ENCODE measurements at places on chromosomes 13 and 19.

- no peak for DNase-seq
Measured at GRCh38 chr13:62092949-62093348, 677.3 kb upstream of the PCDH20 start.

- no peak for DNase-seq
Measured at GRCh38 chr13:64749301-64749700, 2480.8 kb downstream of the PCDH9 start.

GRCh38 chr13:35961002-35961401, 170.2 kb downstream of the DCLK1 start:
- no peak for DNase-seq

- peak; percentile 54 for DNase-seq
Measured at GRCh38 chr13:77026861-77027621, at the start of gene FBXL3. Gene FBXL3 (minus strand): TSS chr13:77027159. CDS start chr13:77021860, 5,299 bp downstream.

DNA sequence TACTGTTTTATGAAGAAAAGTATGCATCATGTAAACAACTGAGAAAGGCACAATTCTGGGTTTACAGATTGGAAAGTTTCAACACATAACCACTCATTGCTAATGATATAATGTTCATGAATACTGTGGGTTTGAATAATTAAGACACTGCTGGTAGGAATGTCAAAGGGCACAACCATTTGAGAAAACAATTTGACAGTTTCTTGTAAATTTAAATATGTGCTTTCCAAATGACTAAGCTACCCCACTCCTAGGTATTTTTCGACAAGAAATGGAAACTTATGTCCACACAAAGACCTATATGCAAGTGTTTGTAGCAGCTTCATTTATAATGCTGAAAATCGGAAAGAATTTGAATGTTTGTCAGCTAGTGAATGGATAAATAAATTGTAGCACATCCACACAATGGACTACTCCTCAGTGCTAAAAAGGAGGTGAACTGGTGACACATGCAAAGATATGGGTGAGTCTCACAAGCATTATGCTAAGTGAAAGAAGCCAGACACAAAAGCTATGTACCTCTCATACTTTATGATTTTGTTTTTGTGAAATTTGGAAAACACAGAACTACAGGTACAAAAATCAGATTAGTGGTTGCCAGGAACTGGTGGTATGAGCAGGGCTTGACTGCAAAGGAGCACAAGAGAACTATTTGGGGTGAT, 44.8 kb upstream of the FLT1 start:
- DNase-seq = no peak

DNA sequence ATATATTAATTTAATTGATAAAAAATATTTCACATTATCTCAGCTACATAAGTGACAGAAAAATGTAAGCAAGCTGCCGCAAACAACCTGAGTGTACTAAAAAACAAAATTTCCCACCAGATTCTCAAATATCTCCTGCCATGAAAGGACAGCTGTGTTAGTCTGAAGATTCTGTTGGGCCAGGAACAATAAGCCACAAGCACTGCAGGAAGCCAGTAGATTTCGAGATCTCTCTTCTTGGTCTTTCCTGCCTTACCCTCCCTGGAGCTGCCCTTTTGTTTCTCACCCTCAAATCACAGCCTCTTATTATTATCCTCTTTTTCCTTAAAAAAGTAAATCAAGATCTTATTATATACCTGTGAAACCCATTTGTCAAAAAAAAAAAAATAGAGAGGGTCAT, 165.6 kb downstream of the EFNB2 start:
- no peak for DNase-seq

- DNase-seq = no peak
Measured at GRCh38 chr19:43789029-43789428, 8.3 kb upstream of the KCNN4 start.

DNA sequence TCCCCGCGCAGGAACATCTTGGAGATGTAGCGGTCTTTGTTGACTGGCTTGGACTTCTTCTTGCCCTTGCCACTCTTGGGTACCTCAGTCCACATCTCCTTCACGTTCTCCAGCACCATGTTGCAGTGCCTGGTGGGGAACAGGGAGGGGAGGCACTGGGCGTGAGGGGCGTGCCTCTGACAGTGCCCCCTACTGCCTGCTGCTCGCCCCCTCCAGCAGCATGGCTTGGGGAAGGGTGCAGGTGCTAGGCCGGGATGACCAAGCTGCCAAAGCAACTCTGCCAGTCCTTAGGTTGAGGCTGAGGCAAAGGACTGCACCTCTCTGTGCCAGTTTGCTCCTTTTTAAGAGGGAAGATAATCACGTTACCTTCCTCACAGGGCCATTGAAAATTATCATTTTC, 4.2 kb downstream of the SNRPD2 start:
- no peak for DNase-seq

GRCh38 chr13:59527500-59527899, 636.2 kb downstream of the DIAPH3 start:
- DNase-seq = no peak

DNA sequence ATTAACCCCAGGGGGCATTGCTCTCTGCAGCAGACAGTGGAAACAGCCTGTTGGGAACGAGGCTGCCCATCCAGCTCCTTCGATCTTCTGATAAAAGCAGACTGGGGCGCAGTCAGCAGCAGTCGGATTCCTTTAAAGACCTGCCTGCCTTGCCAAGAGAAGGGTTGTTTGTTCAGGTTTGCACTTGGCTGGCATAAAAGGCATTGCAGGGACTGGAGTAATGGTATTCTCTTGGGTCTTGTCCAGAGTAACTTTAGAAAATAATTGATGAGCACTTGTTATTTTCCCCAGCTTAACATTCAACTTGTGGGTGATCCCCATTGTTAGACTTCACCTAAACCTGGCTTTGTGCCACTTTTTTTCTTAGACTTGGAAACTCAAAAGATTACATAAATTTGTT, 67.3 kb upstream of the SLC10A2 start:
- DNase-seq = no peak

GRCh38 chr13:80296638-80297037, 44.3 kb downstream of the SPRY2 start:
- no peak for DNase-seq

DNA sequence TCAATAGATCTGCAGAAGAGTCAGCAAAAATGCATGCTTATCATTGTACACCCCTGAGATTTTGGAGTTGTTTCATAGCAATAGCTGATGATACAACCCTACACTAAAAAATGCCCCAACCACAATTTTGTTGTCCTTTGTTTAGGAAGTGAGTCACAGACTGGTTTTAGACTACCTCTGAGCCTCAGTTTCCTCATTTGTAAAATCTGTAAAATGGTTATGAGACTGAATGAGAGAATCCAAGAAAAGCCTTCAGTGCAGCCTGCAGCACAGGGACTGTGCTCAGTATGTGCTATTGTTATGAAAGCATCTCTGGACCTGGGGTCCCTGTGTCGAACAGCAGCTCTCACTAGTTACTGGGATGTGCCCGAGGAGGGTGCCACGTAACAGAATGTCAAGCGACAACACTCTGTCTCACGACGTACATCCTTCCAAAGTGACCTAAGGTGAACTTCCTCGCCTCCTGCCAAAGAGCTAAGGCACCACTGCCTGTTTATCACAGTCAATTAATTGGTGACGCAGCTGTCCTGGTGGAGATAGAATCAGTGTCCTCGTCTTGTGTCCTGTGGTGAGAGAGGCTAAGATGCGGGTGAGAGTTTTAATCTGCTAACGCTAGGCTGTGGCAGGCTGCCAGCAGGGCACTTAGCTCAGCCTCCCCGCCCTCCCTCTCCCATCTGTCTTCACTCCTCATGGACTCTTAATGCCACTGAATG, 18.1 kb downstream of the DHRS12 start:
- no peak for DNase-seq

GRCh38 chr13:64704121-64704649, 2526.0 kb downstream of the PCDH9 start:
- DNase-seq = no peak

- DNase-seq = no peak
Measured at GRCh38 chr13:85709721-85710120, 89.5 kb downstream of the SLITRK6 start.

DNA sequence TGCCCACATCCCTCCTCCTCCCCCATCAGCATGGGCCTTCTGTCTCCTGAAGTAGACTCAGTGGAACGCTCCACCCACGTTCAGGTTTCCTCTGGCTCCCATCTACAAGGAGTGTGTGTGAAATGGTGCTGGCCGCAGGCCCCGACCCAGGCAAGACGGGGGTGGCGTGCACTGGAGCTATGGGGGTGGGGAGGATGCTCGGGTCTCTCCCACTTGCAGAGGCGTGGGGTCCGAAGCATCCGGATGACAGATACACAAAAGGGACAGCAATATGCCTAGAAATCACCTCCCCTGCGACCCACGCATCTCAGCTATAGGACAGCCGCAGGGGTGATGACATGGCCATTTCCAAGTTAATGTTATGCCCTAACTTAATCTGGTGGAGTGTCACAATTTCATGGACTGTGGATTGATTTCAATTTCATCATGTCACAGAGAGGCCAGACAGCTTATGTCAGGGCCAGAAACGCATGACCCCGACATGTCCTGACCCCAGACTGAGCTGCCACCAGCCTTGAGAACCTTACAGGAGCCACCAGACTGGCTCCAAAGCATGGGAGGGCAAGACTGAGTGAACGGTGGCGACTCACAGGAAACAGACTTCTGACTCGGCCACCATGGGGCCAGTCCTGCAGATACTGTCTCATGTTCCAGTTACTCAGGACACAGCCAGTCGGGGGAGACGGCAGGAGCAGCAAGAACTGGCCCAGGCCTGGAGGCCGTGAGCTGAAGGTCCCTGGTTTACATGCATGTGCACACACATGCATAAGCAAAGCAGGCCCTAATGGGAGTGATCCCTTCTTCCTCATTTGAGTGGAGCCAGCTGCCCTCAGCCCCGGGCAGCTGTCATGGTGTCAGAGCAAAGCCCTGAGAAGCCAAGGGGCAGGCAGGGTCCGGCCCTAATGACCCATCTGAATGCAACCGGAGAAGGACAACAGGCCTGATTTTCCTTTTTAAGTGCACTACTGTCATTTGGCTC, 82.2 kb downstream of the SLC7A1 start:
- DNase-seq = no peak

GRCh38 chr19:40668991-40669614, 21.3 kb downstream of the NUMBL start:
- no peak for DNase-seq

- DNase-seq = no peak
Measured at GRCh38 chr13:113140677-113141600, 17.5 kb upstream of the PROZ start.

DNA sequence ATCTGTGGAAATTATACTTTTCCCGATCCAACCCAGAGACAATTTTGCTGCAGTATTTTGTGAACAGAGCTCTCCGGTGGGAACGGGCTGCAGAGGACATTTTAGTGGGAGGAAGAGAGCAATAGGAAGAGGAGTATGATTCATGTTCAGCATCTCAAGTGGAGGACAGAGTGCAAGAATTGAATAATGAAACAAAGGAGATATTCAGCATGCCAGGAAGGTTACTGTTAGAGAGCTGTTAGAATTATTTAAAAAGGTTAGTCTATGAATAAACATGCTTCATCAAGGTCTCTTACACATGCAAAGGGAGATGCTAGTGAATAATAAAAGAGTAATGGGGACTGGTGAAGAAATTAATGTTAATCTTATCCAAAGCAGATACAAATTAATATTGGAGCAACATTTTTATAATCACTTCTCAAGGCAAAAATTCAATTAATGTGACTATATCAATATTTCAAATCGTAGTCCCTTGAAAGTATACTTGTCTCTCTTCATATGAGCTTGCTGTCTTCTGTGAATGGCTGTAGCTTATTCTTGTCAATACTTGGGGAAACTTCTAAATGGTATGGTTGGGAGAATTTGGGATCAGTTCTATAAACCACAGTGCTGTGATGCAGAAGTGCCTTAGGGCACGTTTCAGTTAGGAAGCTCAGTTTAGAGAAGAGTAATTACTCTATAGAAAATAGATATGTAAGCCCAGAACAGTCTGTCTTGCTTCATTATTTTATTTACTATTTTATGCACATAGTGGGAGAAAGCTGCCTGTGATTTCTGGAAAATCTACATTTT, 1165.8 kb downstream of the OLFM4 start:
- no peak for DNase-seq

DNA sequence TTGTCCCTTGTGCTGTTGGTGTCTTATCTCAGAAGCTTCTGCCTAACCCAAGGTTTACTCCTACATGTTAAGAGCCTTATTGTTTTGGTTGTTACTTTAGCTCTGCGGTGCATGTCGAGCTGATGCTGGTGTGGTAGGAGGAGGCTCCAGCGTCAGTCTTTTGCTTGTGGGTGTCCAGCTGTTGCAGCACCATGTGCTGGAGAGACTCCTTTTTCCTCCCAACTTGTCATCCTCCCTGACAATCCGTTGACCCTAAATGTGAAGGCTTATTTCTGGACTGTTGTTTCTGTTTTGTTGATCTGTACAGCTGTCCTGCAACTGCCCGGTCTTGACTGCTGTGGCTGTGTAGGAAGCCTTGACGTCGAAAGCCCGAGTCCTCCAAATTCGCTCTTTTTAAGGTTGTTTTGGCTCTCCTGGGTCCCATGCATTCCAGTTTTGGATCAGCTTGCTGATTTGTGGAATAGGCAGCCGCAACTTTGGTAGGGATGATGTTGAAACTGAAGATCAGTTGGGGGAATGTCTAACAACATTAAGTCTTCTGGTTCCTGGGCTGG, 15.3 kb downstream of the NAXD start:
- no peak for DNase-seq

GRCh38 chr19:44003461-44004009, 778 bp downstream of the ZNF230 start:
- DNase-seq = no peak

DNA sequence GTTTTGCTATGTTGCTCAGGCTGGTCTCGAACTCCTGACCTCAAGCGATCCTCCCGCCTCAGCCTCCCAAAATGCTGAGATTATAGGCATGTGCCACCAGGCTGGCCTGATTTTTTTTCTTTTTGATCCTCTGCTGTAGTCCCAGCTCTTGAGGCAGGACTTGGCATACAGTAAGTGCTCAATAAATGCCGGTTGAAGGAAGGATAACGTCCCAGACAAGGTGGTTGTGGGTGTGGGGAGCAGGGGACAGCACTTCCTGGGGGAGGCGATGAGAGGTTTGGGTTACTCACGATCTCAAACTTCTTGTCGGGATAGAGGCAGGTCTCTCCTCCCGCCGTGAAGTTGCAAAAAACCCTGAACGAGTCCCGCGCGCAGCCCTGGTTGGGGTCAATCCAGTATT, 29.7 kb upstream of the OLFM2 start:
- no peak for DNase-seq

- DNase-seq = no peak
Measured at GRCh38 chr19:17090583-17090982, 15.0 kb downstream of the MYO9B start.

GRCh38 chr19:34480971-34481841, at the start of gene WTIP:
Gene WTIP (plus strand): TSS chr19:34481758. CDS start chr19:34481975, 217 bp downstream.
- no peak for DNase-seq

GRCh38 chr19:13001502-13002165, 6.4 kb downstream of the NFIX start:
- no peak for DNase-seq

DNA sequence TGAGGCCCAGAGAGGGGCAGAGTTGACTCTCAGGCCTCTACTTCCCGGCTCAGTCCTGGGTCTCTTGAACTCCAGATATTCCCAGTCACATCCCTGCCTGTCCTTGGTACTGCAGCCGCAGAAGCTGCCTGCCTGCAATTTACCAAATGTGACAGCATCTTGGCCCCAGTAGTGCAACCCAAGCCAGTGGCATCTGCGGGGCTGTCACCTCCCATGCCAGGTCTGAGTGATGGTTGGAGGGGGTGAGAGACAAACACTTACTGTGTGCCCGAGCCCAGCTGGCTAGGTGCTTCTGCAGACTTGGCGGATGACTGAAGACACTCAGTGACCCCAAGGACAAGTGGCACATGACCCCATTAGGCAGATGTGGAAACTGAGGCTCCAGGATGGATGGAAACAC, 18.4 kb downstream of the ZNRF4 start:
- DNase-seq = no peak
